ENCODE measurements at places on chromosomes 5 and 9.

DNA sequence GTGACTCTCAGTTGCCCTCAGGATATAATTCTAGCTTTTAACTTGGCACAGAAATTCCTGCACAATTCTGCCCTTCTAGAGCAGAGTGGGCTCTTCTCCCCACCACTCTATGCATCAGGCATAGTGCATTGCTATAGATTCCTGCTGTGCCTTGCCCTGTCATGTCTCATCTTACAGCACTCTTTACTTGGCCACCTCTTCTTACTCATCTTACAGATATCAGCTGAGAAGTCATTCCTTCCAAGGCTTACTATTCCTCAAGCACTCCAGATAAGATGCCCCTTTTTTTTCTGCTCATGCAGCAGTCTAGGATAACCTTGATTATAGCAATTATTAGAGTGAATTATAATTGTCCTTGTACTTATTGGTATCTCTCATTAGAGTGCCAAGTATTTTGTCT lies 5.6 kb downstream of the FAM221B start:
- no peak for DNase-seq

DNA sequence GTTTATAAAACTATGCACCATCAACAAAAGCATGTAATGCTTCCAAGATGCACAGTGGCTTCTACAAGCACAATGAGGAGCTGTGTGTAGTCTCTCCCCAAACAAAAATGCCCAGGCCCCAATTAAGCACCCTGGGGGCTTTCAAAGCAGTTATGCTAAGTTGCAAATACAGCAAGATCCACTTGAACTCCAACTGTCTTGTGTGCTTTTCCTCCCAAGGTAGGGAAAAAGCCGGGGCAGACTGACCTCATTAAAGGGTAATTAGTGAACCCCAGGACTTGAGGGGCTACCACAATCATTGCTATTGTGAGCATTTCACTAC lies 13.1 kb downstream of the ZNF608 start:
- no peak for DNase-seq

- DNase-seq = no peak
Observed at GRCh38 chr5:124952566-124952965, 206.1 kb upstream of the ZNF608 start.

- DNase-seq = no peak
Observed at GRCh38 chr9:101846161-101846560, 107.7 kb upstream of the GRIN3A start.

DNA sequence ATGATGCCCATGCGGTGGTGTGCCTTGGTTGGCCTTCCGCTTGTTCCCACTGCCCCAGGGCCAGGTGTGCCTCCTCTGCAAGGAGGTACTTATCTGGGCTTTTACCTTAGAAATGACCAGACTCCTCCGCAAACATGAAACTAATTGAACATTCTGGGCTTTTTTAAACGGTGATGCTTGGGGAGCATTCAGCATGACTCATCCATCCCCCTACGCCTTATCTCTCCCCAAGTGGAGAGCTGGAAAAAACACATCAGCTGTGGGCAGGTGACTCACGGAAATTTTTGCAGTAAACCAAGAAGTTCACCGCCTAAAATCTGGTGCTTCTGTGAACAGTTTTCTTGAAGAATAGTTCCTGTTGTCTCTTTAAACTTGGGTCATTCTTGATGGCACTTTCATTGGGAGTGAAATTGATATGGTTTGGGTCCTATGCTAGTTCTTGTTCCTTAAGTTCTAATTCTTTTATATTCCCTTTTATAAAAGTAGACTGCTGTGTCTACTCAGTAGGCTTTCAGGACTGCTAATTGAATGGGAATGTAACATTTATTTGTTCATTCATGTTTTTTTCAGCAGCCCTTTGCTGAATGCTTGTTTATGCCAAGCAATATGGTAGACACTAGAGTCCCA lies 39.6 kb downstream of the SFXN1 start:
- DNase-seq = peak; percentile 14

- DNase-seq = no peak
Observed at GRCh38 chr9:87227456-87227855, 270.2 kb upstream of the DAPK1 start.

GRCh38 chr5:131245312-131245711 lies 18.5 kb upstream of the CDC42SE2 start:
- DNase-seq = no peak

GRCh38 chr5:171520300-171521174 lies 101.1 kb downstream of the FGF18 start:
- DNase-seq = no peak

DNA sequence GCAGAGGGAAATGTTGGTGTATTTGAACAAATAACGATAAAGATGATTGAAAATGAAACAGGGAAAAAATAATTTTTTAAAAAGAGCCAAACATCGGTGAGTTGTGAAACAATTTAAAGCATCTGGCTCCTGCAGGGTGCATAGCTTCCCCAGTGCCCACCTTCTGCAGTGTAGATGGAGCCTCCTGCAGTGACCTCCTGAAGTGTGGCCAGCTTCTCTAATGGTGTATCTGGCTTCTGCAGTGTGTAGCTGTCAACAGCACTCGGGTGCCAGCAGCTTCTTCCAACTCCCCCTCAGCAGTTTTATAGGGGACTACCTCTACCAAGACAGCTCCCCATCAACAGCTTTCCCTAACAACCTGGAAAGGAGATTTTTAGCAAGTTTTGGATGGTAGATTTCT lies 279.4 kb upstream of the SEMA6A start:
- no peak for DNase-seq

GRCh38 chr9:82969291-82969690 lies 93.7 kb downstream of the RASEF start:
- DNase-seq = no peak

All from stromal cell of bone marrow (primary cell).